ENCODE measurements at places on chromosomes 13 and 19. TPM values are rescaled to one million over a fixed set of nuclear protein-coding genes. Genes with fewer than 3 reads are reported as not detected.

DNA sequence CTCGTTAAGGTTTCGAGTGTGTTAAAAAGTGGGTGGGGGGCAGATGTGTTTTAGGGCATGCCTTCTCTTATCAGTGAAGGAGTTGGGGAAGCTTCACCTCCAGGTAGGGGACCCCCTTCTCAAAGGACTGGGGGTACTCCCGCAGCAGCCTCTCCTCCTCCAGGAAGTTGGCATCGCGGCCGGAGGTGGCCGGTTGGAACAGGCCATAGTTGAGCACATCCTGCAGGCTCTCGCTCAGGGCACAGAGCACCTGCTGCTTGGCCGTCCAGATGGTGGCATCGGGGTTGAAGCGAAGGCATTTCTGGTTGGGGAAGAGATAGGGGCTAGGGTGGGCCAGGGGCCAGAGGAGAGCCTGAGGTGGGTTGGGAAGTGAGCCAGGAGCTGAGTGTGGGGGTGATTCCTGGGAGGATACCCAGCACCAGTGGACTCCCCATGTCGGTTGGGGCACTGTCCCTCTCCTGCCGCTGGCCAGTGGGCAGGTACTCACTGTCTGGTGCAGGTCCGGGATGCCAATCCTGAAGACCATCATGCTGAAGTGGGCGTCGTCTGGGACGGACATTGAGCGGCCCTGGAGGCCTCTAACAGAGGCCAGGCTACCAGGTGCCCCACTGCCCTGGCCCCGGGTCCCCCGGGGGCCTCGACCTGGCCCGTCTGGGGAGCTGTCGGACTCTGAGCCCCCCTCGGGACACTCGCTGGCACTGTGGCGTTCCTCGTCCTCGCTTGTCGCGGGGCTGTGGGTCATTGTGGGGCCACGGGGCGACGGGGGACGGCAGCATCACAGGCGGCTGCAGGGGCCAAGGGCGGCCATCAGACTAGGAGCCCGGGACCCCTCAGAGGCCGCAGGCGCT lies 3.2 kb downstream of the SHANK1 start:
- no peak for DNase-seq

- DNase-seq = no peak
Measured at GRCh38 chr19:55419624-55420236, 12.1 kb upstream of the UBE2S start.

DNA sequence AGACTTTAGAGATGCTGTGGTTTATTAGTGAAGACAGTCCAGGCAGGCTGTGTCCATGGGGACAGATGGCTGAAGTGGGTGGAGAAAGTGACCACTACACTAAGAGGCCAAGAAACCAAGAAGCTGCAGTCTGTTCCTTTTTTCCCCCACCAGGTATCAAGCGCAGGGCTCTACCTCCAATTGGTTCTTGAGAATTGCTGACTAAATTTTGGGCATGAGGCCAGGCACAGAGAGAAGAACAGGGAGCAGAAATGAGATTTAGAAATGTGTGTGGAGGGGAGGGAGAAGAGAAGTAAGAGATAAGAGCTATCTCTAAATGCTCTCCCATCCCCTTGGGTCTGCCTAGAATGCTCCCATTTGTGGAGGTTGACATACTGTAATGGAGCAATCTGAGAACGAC lies 12.3 kb upstream of the CYSLTR2 start:
- no peak for DNase-seq

DNA sequence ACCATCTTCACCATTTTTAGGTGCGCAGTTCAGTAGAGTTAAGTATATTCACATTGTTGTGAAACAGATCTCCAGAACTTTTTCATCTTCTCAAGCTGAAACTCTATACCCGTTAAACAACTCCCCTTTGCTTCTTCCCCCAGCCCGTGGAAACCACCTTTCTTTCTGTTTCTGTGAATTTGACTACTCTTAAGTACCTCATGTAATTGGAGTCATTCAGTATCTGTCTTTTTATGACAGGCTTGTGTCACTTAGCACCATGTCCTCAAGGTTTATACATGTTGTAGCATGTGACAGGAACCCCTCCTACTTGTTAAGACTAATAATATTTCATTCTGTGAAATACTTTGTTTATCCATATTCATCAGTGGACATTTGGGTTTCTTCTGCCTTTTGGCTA lies 52.8 kb downstream of the TNFRSF19 start:
- DNase-seq = no peak

GRCh38 chr19:43739439-43740235 lies 15.1 kb downstream of the SMG9 start:
- no peak for DNase-seq

GRCh38 chr19:35044317-35045117 lies 3.0 kb downstream of the HPN start:
- peak; percentile 89 for DNase-seq

DNA sequence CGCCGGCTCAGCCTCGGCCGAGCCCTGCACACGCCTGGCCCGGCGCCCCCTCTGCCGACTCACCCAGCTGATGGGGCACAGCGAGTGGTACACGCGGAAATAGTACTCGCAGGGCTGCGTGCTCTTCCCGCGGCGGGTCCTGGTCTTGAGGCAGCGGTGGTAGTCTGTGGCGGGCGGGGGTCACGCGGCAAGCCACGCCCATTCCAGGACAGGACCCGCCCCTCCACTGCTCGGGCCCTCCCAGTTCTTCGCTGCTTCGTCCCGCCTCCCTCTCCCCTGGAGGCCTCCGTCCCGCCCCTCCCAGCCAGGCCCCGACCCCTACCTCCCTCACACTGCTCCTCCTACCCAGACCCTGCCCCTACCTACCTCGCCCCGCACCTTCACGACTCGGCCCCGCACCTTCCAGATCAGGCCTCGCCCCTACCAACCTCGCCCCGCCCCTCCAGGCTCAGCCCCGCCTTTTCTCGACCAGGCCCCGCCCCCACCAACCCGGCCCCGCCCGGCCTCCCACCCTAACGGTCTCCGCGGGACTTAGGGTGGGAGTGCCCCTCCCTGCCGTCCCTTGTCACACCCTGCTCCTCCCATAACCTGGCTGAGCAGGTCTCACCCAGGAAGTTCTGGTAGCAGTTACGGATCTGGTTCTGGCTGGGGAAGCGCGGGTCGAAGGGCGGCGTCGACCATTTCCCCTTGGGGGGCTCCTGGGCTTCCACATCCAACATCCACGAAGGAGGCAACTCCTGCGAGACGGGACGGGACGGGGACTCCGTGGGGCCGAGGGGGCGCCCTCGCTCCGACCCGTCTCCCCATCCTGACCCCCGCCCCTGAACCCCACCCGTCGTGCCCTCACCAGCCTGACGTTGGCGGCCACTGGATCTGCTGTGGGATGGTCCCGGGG lies 469 bp downstream of the COX6B2 start:
- DNase-seq = peak; percentile 89

- peak; percentile 80 for DNase-seq
Measured at GRCh38 chr19:48490981-48491792, 20.4 kb downstream of the LMTK3 start.

GRCh38 chr13:106709522-106709921 lies 141.6 kb upstream of the ARGLU1 start:
- DNase-seq = no peak

ZNF780B gene
- 24.6 TPM for total RNA-seq

FBN3 gene
- total RNA-seq = not detected

ACER1 gene
- total RNA-seq = not detected
